ENCODE measurements at places on chromosomes 3 and 15.

DNA sequence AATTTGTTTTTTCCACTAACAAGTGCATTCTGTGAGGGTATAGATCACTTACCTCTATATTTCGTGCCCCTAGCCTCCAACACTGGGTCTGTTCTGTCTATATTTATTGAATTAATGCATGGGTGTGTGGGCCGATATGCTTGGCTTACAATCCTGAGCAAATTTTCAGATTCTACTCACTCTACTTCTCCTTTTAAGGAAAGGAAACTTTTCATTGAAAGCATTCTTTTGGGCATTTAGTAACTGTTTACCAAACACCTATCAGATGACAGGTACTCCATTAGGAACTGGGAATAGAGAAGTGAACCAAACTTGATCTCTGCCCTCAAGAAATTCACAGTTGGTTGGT is 60.5 kb downstream of the TLE3 start:
- no peak for DNase-seq

GRCh38 chr3:33883951-33884561 is 85.6 kb downstream of the PDCD6IP start:
- DNase-seq: no peak

- DNase-seq: no peak
Measured at GRCh38 chr3:146594843-146595482, 10.2 kb downstream of the PLSCR5 start.

GRCh38 chr3:50146316-50146901 is 8.7 kb upstream of the SEMA3F start:
- DNase-seq: no peak

DNA sequence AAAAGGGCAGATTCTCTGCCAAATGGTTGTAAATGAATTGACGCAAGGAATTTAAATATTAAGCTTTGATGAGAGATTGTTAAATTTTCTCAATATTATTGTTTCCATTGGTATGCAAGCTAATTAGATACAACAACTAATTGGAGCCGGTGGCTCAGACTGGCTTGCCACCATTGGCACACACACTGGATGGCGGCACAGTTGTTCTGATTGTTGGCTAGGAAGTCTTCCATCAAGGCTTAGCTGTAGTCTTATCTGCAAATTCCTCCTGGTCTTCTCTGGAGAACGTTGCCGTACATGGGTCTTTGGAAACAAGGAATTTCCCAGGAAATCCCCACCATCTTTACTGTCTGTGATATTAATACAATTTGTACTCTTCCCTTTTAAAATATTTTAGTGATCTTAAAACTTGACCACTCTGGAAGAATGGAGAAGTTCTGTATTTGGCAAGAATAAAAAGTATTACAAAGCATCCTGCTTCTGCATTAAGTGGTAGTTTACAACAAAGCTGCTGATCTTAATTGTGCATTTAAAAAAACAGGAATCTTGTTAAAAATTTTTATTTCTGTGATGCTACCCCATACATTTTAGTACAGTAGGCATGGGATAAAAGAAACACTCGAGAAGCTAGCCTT is 126.5 kb downstream of the UBE2E2 start:
- no peak for DNase-seq

GRCh38 chr3:127363171-127363570 is 75.3 kb upstream of the PRR20G start:
- no peak for DNase-seq

GRCh38 chr3:185058796-185059195 is 94.1 kb downstream of the C3orf70 start:
- no peak for DNase-seq

- DNase-seq: no peak
Measured at GRCh38 chr3:66693461-66694031, 192.7 kb upstream of the LRIG1 start.

DNA sequence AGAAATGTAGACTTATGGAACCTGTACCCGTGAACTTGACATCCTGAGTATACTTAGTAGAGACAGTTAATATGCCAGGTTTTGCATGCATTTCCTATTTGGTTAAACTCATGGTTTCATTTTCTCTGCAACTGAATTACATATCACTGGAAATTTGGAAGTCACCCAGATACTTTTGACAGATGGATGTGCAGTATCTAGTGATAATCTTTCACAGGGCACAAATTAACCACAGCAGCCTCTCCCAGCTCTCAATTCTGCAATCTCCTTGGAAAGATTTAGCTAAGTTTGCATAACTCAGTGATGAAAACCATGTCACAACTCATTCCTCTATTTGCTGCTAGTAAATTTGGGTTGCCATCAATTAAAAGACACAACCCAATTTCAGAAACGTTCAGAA is 162.3 kb upstream of the TPM1 start:
- DNase-seq: no peak

GRCh38 chr3:115784739-115785536 is 161.6 kb downstream of the GAP43 start:
- no peak for DNase-seq

- DNase-seq: no peak
Measured at GRCh38 chr3:27903446-27903845, 181.3 kb upstream of the EOMES start.

- DNase-seq: no peak
Measured at GRCh38 chr15:37767841-37768455, 166.5 kb upstream of the TMCO5A start.

- DNase-seq: no peak
Measured at GRCh38 chr3:15345066-15345607, 12.8 kb upstream of the SH3BP5 start.
